ENCODE measurements at places on chromosomes 7 and 10. TPM values are rescaled to one million over a fixed set of nuclear protein-coding genes. Genes with fewer than 3 reads are reported as not detected.

DNA sequence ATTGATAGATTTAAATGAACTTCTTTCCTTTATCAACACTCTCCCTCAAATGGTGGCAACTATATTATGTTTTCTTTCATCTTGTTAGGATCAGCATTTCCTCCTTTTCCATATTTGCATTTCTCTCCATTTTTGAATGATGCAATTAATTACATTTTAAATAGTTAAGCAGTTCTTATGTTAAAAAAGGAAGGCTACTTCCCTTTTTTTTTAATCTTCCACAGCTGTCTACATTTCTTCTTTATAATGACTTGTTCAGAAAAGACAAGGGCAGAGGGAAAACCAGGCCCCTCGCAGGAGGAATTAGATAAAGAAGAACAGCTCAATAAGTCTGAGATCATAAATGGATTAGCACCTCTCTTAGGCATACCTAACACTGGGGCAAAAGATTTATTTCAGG is 208.9 kb downstream of the ARL4A start:
- H3K4me1 ChIP-seq, result no peaks in the 10 kb centered on the region
- no peaks in the 10 kb centered on the region for H3K27me3 ChIP-seq
- no peak for DNase-seq
- no peak overlapping the region for H3K4me3 ChIP-seq

- no peak overlapping the region for H3K27ac ChIP-seq
- H3K36me3 ChIP-seq, result no peaks in the 10 kb centered on the region
- H3K4me1 ChIP-seq, result no peaks in the 10 kb centered on the region
- no peaks in the 10 kb centered on the region for H3K27me3 ChIP-seq
Observed at GRCh38 chr7:95925236-95925635, 152.9 kb downstream of the DYNC1I1 start.

DNA sequence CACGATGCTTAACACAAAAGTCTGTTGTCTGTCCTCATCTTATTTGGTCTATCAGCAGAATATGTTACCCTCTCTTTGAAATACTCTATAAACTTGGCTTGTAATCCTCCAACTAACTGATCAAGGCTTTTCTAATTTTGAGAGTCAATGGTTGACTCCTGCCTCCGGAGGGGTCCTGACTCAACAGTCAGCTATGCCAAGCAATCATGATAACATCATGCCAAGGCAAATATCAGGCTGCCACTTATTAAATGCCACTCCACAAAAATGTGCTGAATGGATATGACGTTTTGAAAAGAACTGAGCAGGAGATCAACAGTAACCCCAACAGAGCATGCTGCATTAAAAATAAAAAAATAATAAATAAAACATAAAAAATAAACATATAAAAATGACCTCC is 116.1 kb downstream of the PARD3 start:
- H3K27me3 ChIP-seq, result no peaks in the 10 kb centered on the region
- no peak overlapping the region for H3K27ac ChIP-seq
- no peak overlapping the region for H3K4me3 ChIP-seq
- H3K36me3 ChIP-seq, result no peaks in the 10 kb centered on the region
- DNase-seq, result no peak
- H3K4me1 ChIP-seq, result peaks cover 60% of the 10 kb centered on the region

PON3 gene
- 0.44 TPM for total RNA-seq

KLLN gene
- total RNA-seq, result 0.22 TPM

PPP1R9A gene
- total RNA-seq, result 15.1 TPM
